EH (cell line): ENCODE measurements at places on chromosomes 4 and X.

GRCh38 chr4:35493977-35494376, 750.3 kb downstream of the ARAP2 start:
- no peak for DNase-seq

GRCh38 chr4:149988087-149988410, 90.2 kb upstream of the DCLK2 start:
- peak; percentile 48 for DNase-seq

GRCh38 chrX:118215346-118215745, 98.7 kb upstream of the KLHL13 start:
- no peak for DNase-seq

GRCh38 chr4:18042754-18043153, 21.2 kb upstream of the LCORL start:
- DNase-seq, result no peak

- peak; percentile 91 for DNase-seq
Measured at GRCh38 chr4:6986072-6986780, 56.9 kb upstream of the TADA2B start.

DNA sequence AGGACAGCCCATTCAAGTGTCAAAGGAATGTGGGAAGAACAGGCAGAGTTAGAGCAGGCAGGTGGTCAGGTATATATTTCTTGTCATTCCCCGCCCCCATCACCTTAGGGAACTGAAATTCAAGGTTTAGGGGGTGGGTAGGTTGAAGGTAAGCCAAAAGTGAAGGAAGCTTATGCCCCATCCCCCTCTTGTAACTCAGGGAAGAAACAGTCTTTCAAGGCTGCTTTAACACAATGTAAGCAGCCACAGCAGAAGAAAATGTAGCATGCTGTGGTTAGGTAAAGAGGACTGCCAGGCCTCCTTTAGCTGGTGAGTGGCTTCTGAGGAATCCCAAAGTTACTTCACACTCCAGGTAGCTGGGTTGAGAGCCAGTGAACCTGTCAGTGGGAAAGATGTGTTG, 122.3 kb downstream of the RS1 start:
- no peak for DNase-seq

DNA sequence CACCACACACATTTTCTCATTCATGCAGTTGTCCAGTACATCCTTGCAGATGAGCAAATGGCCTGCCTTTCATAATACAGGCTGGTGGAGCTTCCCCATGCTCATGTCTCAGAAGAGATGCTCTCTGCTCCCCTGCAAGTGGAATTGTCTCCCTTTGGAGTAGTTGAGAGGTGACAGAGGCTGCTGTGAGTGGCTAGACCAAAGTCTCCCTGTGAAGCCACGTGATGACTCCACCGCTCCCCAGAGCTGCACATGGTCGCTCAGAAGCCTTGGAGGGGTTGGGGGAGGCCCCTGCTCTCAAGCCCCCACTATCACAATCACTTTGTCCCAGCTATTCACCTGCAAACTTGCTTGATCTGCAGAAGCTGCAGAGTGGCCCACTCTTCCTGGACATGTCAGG, 1.5 kb upstream of the GPR78 start:
- DNase-seq, result no peak

GRCh38 chr4:119098306-119098705, 37.3 kb upstream of the MYOZ2 start:
- DNase-seq, result no peak

DNA sequence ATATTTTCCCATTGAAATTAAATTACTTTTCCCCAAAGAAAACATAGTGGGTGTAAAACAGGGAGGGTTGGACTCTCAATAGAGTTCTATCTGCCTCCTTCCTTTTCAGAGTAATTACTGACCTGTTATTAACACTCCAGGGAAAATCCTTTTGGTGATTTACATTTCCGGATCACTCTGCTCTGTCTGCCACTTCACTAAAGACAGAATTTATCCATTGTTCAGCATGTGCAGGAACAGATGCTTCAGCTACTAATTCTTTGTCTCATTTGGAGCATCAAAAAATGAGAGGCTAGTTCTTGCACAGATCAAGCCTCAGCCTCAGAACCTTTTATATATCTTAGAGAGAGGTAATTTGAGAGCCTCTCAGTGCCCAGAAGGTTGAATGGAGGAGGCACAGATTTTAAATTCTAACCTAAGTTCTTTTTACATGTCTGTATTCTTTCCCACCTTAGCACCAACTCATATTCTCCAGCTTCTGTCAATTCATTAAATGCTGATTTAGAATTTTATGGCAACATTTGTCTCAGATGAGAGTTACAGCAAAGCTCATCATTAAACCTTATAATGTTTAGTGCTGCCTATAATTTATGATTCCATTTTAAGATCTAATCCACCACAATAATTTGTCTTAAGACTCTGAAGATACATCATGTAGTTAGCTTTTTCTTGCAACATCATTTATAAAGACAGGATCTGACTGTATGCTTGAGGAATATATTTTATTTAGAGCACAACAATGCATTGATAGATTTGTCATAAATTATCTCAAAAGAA, 1494.4 kb downstream of the STIM2 start:
- no peak for DNase-seq

- DNase-seq, result peak; percentile 78
Measured at GRCh38 chrX:70592091-70592490, 147.5 kb downstream of the DLG3 start.

DNA sequence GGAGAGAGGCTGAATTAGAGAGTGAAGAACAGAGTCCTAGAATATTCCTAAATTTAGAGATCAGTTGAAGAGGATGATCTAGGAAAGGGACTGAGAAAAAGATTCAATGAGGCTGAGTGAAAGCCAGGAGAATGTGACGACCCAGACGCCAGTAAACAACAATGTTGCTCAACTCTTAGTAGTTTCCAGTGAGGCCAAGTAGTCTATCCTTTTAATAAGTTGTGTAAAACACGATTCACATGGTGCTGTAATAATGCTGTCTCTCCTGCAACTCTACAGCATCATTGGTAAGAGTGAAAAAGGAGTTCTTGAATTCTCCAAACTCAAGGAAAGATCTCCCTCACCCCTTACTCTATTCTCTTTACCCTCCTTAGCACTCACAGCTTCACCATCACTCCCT, 140.3 kb downstream of the CFAP299 start:
- DNase-seq, result no peak

GRCh38 chr4:8523766-8524165, 56.4 kb upstream of the GPR78 start:
- DNase-seq, result no peak

GRCh38 chrX:100980608-100981497, 11.3 kb downstream of the ARL13A start:
- DNase-seq, result peak; percentile 89

GRCh38 chr4:149158817-149159216, 656.8 kb downstream of the IQCM start:
- DNase-seq, result peak; percentile 20

- DNase-seq, result no peak
Measured at GRCh38 chr4:162791226-162791625, 375.5 kb downstream of the NAF1 start.

- no peak for DNase-seq
Measured at GRCh38 chr4:122017296-122017695, 65.4 kb upstream of the TRPC3 start.

DNA sequence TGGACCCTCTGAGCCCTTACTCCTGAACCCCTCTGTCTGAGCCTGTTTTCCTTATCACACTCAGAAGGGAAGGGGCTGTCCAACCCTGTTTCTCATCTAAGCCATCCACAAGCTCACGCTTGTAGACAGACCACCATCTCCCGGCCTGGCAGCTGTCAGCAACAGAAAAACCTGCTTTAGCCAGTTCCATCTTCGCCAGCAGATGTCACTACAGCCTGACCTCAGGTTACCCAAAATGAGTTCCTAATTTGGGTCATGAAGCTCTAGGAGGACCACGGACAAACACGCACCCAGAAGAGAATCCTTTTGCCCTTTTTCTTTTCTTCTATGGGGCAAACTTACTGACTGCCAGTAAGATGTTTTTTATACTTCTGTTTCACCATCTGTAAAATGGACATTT, 445.4 kb downstream of the BCOR start:
- peak; percentile 27 for DNase-seq

DNA sequence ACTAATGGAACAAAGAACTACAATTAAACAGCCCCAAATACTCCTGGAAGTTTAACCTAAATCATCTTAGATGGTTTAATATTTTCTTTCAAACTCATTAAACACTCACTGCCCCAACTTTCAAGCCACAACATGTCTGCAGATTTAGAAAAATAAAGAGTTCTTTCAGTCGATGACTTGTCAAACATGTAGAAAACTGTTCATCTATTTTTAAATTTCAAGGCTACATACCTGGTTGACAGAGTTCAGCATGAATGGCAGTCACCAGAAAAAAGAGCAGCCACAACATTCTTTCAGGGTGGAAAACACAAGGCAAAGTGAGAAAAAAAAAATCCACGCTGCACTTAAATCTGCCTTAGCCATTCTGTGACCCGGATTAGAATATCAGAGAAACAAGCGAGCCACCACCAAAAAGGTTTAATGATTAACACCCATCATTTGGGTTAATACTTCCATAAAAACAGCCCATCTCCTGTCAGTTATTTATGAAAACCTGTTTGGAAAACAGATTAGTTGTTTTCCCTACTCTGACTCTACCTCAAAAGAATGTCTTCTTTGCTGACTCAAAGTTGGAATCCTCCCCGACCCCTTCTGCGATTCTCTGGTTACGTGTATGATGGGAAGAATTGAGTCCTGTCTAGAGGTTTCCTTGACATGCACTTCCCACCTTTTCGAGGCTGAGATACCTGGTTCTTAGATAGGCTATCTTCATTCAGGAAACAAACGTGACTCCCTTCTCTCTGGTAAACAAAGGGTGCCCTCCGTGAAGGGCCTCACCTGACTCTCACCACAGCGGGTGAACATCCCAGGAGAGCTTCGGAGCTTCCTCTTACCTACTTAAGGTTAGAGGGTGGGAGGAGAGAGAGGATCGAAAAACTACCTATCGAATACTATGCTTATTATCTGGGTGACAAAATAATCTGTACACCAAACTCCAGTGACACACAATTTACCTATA, at the start of gene CLTRN:
Gene CLTRN (minus strand): TSS at position 319 of the 958 bp plus-strand sequence. CDS start 30 bp downstream, at position 289.
- DNase-seq, result no peak

- DNase-seq, result no peak
Measured at GRCh38 chrX:104281564-104281963, 26.8 kb upstream of the ESX1 start.

- DNase-seq, result no peak
Measured at GRCh38 chrX:28246675-28247074, 265.4 kb upstream of the DCAF8L1 start.

DNA sequence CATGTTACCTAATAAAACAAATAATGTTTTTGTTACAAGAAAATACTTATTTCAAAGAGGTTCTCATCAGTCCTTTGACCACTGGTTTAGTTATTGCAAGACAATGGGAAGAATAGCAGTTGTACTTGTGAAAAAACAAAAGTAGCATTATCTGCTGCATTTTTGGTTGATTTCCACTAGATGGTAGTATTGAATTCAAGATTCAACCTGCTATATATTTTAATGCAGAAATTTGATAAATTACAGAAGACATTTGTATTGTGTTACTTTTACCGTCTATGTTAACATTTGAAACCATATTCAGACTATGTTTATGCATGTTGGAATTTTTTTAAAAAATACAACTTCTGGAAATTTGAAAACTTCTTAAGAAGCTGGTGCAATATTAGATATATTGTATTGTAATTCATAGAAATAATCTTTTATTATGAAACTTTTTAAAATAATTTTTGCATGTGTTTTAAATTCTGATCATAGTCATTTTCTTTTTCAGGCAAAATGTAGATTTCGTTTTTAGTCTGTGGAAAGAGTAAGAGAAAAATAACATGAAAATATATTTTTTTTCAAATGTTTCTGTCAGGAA, 56.4 kb downstream of the SPCS3 start:
- DNase-seq, result peak; percentile 43

DNA sequence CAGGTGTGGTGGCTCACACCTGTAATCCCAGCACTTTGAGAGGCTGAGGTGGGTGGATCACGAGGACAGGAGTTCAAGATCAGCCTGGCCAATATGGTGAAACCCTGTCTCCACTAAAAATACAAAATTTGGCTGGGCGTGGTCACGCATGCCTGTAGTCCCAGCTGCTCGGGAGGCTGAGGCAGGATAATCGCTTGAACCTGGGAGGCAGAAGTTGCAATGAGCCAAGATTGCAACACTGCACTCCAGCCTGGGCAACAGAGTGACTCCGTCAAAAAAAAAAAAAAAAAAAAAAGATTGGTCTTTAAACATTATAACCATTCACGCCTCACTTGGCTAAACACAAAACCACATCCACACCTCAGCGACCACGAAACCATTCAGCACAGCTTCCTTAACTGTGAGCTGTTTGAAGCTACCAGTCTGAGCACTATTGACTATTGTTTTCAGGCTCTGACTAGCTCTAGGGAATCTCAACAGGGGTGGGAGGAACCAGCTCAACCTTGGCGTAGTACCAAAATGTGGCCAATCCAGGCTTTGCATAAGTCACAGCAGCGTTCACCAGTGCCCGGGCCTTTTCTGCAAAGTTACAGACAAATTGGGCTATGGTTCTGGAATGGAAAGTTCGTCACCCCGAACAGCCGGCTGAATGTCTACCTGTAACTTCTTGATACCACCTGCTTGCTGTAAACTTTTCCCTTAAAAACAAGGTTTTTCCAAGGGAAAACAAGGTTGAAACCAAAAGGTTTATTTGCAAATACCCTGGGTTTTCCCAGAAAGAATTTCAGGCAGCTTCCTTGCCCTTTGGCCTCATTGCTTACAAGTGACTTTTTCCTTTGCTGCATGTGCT, 73.6 kb upstream of the DHX15 start:
- DNase-seq, result peak; percentile 25

- peak; percentile 35 for DNase-seq
Measured at GRCh38 chr4:71974681-71975080, 57.1 kb upstream of the NPFFR2 start.

DNA sequence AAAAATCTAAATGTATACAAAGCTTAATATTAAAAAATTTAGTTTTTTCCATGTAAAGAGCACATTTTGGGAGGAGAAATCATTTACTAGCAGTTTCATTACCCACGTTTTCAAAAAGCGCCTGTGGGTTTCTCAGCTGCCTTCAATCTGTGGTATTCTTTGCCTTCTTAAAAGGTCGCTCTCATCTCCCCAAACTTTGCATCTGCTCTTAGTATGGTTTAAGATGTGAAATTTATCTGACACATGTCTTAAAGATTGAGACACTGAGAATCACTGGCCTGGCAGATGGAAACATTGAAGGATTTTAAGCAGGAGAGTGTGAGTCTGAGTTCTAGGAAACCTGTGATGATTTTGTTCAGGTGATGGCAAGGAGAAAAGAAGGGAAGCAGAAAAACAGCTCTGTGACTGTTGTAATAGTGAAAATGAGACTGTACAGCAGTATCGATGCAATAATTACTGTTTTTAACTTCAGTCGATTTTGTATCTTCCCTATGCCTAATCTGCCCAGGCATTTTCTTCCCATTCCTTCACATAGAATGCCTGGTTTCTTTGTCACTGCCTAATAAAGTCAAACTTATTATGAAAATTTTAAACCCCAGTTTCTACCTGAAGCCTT, 75.9 kb downstream of the PAQR3 start:
- DNase-seq, result no peak

DNA sequence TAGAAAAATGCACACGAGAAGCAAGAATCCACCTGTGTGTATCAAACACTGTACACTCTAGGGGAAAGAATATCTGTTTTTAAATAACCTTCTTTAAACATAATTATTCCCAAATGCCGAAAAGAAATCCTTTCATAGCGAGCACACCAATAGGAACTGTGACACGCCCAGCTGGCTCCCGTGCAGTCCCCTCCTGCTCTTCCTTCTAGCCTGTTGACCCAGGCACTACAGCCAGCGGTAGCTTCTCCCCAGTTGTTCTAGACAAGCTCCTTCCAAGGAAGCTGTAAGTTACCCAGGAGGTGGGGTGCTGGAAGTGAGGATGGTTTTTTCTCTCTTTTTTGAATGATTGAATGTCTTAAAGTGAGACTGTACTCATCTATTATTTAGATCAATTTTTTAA, 19.5 kb upstream of the NOCT start:
- no peak for DNase-seq
